Fibroblast of skin of left biceps (primary cell): ENCODE measurements at places on chromosomes 11 and 22.

DNA sequence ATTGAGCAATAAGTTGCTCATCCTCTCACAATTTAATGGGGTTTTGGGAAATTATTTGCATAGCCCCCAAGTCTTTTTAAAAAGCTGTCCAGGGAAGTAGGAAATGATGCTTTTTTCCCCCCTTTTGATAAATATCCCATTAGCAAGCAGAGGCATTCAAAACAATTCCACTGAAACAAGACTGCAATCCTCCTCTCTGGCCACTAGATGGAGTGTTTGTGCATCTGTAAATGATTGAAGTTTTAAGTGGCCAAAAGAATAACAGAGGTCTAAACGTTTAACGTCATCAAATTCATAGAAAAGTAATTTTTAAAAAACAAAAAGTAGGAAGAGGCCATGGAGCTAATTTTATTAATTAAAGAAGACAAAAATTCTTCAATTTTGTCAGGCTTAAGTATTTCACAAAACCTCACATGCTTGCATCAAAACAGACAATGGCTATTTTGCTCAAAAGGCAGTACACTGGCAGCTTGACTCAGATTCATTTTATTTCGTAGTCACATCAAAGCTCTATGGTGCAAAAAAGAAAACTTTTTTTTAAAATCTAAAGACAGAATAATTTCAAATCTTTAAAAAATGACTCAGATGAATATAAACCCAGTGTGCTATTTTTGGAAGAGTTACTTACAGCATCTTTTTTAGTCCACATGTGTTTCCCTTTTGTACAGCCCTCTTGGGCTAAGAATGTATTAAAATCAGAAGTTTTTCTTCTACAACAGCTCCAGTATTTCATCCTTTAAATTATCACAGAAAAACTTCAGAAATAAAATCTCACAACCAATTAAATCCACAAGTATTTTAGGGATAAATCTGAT, 17.8 kb downstream of the CHORDC1 start:
- peak; percentile 34 for DNase-seq

DNA sequence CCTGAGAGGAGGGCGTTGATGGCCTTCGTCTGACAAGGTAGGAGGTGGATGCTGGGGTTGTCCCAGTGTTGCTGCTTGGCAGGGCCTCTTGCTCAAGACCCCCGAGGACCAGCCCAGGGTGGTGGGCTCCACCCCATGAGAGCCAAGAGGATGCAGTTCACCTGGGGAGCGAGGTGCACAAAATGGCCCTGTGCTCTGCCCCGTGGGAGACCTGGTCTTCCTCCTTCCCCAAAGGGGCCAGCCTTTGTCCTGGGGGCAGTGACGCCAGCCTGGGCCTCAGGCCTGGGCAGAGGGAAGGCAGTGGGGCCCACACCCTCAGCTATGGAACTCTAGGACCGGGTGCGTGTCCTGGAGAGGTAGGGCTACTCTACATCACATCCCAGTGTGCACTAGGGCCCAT, 1233.3 kb downstream of the TBC1D22A start:
- no peak for DNase-seq

- no peak for DNase-seq
Observed at GRCh38 chr11:61019037-61019831, 47.8 kb downstream of the CD6 start.

DNA sequence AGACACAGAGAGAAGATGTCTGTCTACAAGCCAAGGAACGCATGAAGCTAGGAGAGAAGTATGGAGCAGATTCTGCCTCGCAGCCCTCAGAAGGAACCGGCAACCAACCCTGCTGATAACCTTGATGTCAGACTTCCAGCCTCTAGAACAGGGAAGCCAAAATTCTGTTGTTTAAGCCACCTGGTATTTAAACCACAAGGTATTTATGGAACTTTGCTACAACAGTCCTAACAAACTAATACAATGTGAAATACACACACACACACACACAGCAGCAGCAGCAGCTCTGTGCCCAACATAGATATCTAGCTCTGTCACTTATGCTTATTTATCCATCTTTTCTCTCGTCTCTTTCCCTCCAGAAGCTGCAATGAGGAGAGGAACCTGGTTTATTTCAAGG, 400.0 kb downstream of the ETS1 start:
- no peak for DNase-seq

GRCh38 chr11:110059706-110060463, 33.3 kb upstream of the ZC3H12C start:
- DNase-seq: peak; percentile 21

DNA sequence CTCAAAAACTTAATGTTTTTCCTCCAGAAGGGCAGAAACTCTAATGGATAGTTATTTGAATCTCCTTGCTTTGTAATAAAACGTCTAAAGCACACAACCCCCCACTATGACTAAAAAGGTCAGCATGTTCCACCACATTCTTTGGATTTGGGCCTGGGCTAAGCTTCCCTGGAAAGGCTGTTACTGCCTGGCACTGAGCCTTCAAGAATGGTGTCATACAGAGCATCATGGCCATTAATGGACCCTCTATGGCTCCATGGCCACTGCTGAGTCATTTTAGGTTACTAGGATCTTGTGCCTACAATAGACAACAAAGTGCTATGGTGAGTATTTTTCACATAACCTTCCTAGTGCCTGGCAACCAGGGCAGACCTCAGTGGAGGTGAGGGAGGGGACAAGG, 242.6 kb upstream of the FAT3 start:
- peak; percentile 94 for DNase-seq

DNA sequence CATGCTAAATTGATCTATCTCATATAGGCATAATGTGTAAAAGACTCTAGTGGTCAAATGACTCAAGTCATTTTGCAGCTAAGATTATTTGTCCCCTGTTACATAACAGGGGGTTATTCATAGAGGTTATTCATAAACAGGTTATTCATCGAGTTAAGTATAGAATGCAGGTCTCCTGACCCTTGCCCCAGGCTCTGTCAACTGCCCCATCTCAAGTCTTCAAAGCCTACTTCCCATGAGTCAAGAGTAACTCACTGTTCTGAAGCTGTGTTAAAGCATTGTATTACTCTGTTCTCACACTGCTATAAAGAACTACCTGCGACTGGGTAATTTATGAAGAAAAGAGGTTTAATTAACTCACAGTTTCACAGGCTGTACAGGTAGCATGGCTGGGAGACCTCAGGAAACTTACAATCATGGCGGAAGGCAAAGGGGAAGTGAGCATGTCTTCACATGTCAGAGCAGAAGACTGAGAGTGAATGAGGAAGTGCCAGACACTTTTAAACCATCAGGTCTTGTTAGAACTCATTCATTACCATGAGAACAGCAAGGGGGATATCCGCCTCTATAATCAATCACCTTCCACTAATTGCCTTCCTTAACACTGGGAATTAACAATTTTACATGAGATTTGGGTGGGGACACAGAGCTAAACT, 226.2 kb upstream of the BLID start:
- DNase-seq: no peak

DNA sequence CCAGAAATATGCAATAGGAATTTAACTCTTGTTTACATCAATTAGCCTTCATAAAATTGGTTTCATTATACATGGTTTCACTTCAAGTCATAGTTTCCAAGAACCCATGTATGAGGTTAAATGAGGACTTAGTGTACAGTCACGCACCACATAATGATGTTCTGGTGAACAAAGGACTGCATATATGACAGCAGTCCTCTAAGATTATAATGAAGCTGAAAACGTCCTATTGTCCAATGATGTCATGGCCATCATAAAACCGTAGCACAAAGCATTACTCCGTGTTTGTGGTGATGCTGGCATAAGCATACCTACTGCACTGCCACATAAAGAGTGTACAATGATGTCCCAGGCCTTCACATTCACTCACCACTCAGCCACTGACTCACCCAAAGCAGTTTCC, 31.1 kb downstream of the SMCO4 start:
- DNase-seq: no peak

GRCh38 chr11:88122956-88123355, 52.3 kb downstream of the RAB38 start:
- DNase-seq: no peak

DNA sequence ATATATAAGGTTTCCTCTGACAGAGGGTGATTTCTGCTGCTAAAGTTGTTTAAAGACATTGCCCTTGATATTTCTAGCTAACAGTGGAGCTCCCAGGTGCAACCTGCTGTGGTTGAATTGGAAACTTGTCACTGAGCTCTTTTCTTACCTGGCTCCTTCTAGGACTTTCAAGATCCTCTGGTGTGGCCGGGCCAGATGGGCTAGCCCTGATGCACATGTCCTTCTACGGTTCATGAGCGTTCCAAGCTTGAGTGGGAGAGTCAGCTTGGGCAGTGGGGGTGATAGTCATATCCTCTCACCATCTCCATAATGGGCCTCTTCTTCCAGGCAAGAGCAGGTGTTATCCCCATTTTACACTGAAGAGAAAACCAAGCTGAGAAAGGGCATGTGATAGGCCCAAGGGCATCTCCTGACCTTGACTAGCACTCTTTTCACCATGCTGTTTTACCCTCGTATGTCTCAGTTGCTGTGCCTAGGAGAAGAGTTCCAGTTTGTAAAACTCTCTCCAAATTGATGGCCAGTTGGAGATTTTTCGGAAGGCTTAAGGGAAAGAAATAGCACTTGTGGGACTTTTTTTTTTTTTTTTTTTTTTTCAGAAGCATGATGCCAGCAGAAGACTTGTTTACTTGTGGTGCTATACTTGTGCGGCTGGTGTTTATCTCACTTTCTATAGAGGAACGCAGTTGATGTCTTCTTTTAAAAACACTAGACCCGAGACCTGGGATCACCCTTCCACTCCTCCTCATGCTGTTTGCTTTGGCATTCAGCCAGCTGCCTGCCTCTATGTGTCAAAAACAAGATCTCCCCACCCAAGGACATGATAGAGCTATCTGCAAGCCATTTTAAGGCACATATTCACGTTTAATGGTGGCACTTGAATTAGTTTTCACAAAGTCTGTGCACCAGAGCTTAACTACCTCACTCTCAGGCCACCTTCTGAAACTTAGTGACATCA, 32.6 kb downstream of the TEAD1 start:
- no peak for DNase-seq

DNA sequence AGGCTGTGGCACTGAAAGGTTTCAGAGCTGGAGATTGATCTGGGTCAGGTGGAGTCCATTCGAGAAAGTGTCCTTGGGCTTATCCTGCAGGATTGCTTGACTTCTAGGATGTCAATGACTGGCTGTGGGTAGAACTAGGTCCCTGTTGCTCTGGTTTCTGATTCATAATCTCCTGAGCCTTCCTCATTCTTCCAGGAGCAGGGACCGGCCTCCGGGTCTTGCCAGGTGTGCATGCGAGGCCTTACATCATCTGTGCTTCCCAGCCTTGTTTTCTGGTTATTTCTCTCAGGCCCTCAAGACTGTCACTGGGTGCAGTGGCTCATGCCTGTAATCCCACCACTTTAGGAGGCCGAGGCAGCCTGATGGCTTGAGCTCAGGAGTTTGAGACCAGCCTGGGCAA, 33.3 kb upstream of the SORL1-AS1 start:
- no peak for DNase-seq
